Activated CD8-positive, alpha-beta memory T cell treated with anti-CD3 and anti-CD28 coated beads for 36 hours (primary cell): ENCODE measurements at places on chromosomes 5 and 9. TPM values are rescaled to one million over a fixed set of nuclear protein-coding genes. Genes with fewer than 3 reads are reported as not detected.

PAPPA gene
- total RNA-seq: not detected

VCAN gene
- not detected for total RNA-seq

PCSK1 gene
- not detected for total RNA-seq

ADAM19 gene
- 52.5 TPM for total RNA-seq

GPR151 gene
- not detected for total RNA-seq

FSTL4 gene
- 0.30 TPM for total RNA-seq

PCDHB7 gene
- total RNA-seq: not detected

GLT6D1 gene
- not detected for total RNA-seq

CA9 gene
- 5.5 TPM for total RNA-seq

INSL6 gene
- total RNA-seq: not detected

FOXD4L4 gene
- total RNA-seq: 0.11 TPM

SMC2 gene
- 57.9 TPM for total RNA-seq

PBX3 gene
- total RNA-seq: 14.7 TPM

CNTNAP3B gene
- not detected for total RNA-seq

SLCO6A1 gene
- not detected for total RNA-seq

GAS1 gene
- 0.34 TPM for total RNA-seq

ADAMTS19 gene
- total RNA-seq: not detected

SPATA6L gene
- total RNA-seq: 0.34 TPM

TRUB2 gene
- total RNA-seq: 47.8 TPM

ERCC8 gene
- total RNA-seq: 14.5 TPM

SLC22A4 gene
- total RNA-seq: 2.2 TPM

PCDHB13 gene
- total RNA-seq: not detected

PCDHGB6 gene
- total RNA-seq: 0.04 TPM

NOTCH1 gene
- 69.5 TPM for total RNA-seq

FAM221B gene
- not detected for total RNA-seq

RNF208 gene
- total RNA-seq: 3.0 TPM

CDC25C gene
- total RNA-seq: 6.2 TPM

CCDC192 gene
- total RNA-seq: not detected

AQP3 gene
- 1.7 TPM for total RNA-seq

HTR1A gene
- total RNA-seq: not detected

OR1J4 gene
- total RNA-seq: not detected

RPL12 gene
- 1,573 TPM for total RNA-seq

SNCAIP gene
- total RNA-seq: not detected

ENHO gene
- 0.61 TPM for total RNA-seq

B4GALT1 gene
- total RNA-seq: 38.3 TPM
